ENCODE measurements at places on chromosomes 13 and 19.
A peak's percentile ranks its signal among the peaks of the same experiment; 100 is the strongest.

DNA sequence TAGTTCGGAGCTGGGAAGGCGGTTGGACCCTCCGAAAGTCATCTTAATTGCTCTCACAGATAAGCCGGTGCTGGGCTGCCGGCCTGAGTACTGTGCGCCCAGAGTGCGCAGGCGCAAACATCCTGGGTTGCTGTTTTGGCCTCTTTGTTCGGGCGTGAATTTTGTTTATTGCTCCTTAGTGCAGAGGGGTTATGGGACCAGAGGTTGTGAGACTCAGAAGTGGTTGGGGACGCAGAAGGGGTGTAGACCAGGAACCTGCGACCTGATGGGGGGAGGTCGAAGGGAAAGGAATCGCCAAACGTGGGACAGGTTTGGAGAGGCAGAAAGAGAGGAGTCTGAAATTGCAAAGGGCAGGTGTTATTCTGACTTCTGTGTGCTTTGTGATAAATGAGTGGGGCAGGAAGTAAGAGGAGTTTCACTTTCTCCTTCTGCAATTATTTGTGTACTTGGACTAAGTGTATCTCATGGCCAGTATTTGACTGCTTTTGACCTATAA is 607 bp upstream of the ZNF566 start:
- DNase-seq: peak; percentile 21

- no peak for DNase-seq
Observed at GRCh38 chr13:108897955-108898354, 268.5 kb downstream of the MYO16 start.

DNA sequence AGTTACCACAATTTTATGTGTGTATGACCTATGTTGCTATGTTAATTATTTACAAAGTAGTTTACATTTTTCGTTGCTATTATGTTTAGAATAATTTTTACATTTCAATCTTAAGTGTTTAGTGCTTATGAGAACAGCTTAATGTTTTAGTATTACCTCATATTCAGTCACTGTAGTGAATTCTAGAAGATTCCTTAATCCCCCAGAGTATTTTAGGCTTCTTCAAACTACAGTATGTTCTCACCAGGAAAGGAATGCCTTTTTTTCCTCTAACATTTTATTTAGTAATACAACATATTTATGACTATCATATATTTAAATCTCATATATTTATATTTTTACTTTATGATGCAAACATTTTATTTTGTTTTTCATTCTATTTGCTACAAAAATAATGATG is 612.1 kb upstream of the KLHL1 start:
- no peak for DNase-seq

DNA sequence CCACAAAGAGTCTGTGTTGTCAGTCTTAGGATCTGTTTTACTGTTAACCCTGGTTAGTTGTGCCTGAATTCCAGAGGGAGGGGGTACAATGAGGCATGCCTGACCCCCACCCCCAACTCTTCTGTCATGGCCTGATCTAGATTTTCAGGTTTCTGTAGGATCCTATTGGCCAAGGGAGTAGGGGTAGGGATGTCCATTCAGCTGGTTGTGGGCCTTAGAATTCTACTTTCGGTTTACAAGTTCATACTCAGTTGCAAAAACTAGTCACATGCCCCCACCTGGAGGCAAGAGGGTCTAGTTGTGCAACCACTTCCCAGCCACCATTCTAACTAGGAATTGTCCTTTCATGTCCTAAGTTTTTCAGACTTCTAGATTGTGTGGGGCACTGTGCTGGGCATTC is 94.3 kb upstream of the MBNL2 start:
- no peak for DNase-seq

DNA sequence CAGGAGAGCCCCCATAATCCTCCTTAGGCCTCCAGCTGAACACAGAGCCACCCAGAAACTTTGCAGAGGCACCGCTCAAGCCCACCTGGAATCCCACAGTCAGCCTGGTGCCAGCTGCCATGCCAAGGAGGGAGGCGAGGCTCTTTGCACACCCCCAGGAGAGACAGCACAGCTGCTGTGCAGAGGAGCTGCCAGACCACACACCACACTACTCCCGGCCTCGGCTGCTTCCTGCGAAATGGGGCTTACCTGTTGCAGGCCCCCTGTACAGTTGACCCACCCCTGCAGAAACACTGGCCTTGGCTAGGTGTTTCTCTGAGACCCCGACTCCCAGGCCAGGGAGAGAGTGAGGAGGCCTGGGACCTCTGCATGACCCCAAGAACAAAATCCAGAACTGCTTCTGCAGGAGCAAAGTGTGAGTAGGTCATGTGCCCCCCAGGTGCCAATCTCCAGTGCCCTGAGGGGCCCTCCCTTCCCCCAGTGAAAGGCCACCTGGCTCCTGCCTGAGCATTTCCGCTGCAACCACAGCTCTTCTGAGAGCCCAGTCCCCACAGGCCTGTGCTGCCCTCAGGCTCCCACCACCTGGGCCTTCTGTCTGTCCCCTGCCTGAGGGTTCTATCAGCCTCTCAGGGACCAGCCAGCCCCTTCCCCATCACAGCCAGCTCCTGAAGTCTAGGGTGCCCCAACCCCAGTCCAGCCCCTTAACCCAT is 580.4 kb downstream of the UQCRFS1 start:
- DNase-seq: no peak

- DNase-seq: no peak
Observed at GRCh38 chr13:41387576-41387975, 69.8 kb upstream of the RGCC start.

DNA sequence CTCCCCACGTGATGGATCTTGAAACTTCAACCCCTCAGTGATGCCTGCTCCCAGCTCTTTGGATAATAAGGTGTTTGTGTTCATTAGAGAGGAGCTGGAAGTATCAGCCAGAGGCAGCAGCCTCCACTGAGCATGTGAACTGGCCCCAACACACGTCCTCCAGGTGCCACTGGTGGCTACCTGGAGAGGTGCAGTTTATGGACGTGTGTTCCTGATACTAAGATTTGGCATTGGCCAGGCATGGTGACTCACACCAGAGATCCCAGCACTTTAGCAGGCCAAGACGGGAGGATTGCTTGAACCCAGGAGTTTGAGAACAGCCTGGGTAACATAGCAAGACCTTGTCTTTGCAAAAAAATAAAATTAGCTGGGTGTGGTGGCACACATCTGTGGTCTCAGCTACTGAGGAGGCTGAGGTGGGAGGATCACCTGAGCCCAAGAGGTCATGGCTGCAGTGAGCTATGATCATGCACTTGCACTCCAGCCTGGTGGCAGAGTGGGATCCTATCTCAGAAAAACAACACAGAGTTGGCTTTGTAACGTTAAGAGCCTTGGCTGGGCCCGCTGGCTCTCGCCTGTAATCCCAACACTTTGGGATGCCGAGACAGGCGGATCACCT is 34.4 kb downstream of the SLC25A42 start:
- no peak for DNase-seq

GRCh38 chr13:33263484-33263883 is 22.1 kb downstream of the STARD13 start:
- no peak for DNase-seq

All from NCI-H1417 treated with DMSO at 0.1 percent for 48 hours (cell line).